ENCODE measurements at places on chromosomes 2 and 18.
A peak's percentile ranks its signal among the peaks of the same experiment; 100 is the strongest.

GRCh38 chr2:9782197-9782719 is 61.0 kb upstream of the TAF1B start:
- DNase-seq, result peak; percentile 96

GRCh38 chr2:23198316-23199114 is 186.5 kb upstream of the KLHL29 start:
- DNase-seq, result no peak

- DNase-seq, result no peak
Measured at GRCh38 chr2:151862700-151863099, 34.5 kb upstream of the ARL5A start.

DNA sequence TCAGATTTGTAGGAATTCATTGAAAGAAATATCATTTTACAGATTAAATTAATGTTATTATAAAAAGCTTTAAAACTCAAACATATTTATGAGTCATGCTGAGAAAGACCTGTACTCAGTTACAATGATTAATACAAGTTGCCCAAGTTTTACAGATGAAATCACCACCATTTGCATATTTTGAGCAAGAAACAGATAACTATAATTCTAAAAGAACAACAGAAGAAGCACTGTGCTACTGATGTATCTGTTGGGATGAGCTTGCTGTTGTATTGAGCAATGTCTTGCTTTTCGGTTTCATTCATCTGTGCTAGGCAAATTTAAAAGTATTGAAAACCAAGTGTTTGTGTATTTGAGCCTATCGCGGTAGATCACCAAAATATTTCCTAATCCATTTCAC is 1589.1 kb upstream of the ZEB2 start:
- no peak for DNase-seq

- no peak for DNase-seq
Measured at GRCh38 chr18:4241090-4241617, 214.0 kb downstream of the DLGAP1 start.

- peak; percentile 27 for DNase-seq
Measured at GRCh38 chr2:223865907-223866508, 28.6 kb upstream of the AP1S3 start.

GRCh38 chr2:10956006-10956790 is 44.5 kb downstream of the KCNF1 start:
- DNase-seq, result no peak

DNA sequence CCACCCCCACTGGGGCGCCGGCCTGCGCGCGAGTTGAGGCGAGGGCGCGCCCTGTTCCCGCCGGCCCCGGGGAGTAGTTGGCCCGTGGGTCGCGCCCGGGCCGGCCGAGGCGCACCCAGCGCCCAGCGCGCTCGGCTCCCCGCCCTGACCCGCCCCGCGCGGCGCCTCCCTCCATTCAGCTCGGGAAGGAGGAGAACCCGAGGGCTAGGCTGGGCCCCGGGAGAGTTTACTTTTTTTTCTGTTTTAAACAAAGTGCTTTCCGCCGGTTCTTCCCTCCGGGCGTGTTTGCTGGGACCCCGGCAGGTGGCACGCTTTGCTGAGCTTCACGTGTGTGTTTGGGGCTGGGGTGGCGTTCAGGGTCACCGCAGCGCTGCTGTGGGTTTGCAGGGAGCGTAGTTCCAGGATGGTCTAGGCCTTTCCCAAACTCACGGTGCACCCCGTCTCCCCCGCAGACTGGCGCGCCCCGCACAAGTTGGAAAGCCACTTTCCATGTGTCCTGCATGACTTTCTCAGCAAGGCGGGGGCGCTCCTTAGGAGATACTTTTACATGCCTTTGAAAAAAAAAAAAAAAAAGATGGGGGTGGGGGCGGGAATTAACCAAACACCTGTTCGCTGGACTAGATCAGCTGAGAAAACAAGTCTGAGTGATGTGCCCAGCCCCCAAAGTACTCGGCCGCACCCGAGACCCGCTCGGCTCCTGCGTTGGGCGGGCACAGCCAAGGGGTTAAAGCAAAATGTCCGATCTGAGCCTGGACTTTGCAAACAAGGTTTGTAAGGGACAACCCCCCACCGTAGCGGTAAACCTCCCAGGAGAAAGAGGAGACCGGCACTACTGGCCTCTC is 825 bp downstream of the ITGA6 start:
- DNase-seq, result peak; percentile 35

DNA sequence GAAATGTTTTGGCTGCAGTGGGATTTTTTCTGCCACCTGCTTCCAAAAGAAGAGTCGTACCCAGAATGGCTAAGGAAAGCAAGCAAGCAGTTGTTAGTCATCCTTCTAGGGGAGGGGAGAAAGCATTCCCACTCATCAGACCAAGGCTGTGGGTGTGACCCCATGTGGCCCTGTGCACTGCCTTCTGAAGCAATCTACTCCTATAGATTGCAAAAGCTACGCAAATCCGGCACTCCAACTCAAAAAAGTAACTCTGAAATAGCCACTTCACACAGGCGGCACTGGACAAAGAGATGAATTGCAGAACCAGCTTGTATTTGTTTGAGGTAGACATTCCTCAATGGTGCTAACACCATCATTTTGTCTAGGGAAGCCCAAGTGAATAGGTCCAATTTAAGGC is 44.3 kb downstream of the ST3GAL5 start:
- DNase-seq, result no peak

- DNase-seq, result no peak
Measured at GRCh38 chr2:69260666-69261065, 126.4 kb downstream of the GFPT1 start.

DNA sequence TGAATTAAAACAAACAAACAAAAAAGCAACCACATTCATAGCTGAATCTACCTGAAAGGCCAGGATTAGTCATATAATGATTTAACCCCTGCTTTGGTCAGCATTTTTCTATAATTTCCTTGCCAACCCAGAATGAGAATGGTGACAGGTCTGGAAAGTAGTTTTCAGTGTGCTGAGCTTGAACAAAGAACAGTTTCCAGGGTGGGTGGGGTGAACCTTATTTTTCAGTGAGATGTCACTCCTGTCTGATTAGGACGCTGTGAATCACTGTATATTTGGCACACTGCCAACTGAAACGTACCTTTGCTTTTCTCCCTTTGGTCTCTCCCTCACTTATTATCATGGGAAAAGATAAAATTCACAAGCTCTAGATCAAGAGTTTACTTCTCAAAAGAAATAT is 35.0 kb upstream of the DSC1 start:
- no peak for DNase-seq

DNA sequence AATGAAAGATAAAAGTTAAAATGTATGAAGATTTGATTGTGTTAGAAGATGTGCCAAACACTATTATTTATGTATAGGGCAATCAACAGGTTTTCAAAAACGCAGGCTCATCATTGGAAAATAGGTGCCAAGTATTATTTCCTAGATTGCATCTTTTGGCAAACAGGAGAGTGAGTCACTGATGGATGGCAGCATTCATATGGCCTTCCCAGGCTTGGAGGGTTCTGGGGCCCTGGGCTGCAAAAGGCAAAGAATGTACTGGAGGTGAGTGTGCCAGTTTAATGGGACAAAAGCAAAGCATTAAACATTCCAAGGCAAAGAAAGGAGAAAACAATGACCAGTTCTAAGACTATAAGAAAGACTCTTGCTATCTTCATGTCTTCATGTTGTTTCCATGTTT is 379.4 kb downstream of the RIT2 start:
- DNase-seq, result no peak

- no peak for DNase-seq
Measured at GRCh38 chr2:116761864-116762263, 1052.6 kb upstream of the DDX18 start.

DNA sequence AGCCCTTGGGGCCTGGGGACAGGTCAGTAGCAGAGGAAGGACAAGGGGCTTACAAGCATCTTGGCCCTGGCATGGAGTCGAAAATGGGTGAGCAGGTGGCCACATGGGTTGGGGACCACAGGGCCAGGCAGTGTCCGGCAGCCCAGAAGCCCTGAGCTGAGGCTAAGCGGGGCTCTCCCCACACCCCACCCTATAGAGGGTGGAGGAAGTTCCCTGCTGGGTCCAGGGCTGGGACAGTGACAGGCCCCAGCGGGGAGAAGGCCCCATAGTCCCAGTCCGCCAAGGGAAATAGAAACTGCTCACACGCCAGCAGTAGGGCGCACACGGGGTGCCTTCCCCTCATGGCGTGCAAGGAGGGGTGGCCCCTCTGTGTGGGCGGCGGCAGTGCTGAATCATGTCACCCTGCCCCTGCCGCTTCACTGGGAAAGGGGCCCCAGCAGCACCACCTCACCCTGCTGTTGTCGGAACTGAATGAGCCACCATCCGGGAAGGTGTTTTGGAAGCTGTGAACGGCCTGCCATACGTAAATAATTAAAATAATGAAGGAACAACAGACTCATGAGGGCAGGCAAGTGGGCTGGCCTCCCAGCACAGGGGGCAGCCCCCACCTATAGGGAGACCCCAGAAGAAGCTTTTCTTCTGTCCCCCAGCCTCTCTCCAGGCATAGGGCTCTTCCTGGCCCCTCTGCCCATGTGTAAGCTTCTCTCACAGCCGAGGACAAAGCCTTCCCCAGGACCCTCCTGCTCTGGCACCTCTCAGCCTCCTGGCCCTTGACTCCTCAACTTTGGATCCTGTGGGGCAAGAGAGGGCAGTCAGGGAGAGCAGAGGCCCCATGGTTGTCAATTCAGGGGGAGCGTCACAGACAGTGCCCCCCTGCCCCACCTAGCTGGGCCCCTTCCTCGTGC is 12.7 kb upstream of the DUSP2 start:
- peak; percentile 89 for DNase-seq

GRCh38 chr18:48887294-48887904 is 63.4 kb downstream of the SMAD7 start:
- DNase-seq, result no peak

GRCh38 chr2:31580321-31581117 is at the start of gene SRD5A2:
Gene SRD5A2, minus strand, starts transcription at chr2:31580938. Its CDS starts 38 bp downstream, at chr2:31580900.
- no peak for DNase-seq

DNA sequence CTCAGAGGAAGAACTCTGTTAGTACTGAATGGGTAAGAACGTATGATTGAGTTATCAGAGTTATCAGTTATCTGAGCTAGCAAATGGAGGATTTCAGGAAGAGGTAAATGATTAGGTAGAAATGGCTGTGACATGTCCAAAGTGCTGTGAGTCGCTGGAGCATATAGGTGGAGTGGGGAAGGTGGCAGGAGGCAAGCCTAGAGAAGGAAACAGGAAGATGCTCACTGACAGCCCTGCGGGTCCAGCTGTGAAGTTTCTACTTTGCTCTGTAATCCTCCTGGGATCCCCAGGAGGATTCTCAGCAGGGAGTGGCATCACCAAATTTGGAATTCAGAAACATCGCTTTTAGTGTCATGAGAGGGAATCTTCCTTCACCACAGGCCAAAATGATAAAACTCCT is 52.0 kb downstream of the GYPC start:
- DNase-seq, result no peak

GRCh38 chr2:136751406-136751805 is 13.9 kb upstream of the THSD7B start:
- DNase-seq, result no peak

DNA sequence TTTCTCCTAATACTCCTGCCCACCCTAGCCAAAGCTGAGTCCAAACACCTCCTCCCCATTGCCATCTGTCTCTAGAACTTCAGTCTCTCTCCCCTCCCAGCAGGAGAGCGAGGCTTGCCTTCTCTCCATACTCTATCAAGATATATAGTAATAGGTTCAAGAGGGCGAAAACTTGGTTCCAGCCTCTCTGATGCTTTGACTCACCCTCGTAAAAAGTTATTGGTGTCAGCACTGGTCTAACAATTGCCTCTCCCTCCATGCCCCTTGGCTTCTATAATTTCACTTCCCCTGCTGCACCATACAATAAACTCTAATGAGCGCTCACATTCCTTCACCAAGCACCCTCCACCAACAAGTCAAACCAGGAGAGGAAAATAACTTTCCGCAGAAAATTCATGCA is 797.3 kb downstream of the BCL11A start:
- no peak for DNase-seq

GRCh38 chr2:237693291-237693994 is 66.1 kb downstream of the LRRFIP1 start:
- DNase-seq, result peak; percentile 80

- DNase-seq, result no peak
Measured at GRCh38 chr2:29080886-29081743, 6.8 kb upstream of the PCARE start.

GRCh38 chr2:48232351-48232750 is 297.6 kb upstream of the STON1 start:
- DNase-seq, result no peak

GRCh38 chr2:12818416-12819102 is 101.8 kb downstream of the TRIB2 start:
- DNase-seq, result no peak

DNA sequence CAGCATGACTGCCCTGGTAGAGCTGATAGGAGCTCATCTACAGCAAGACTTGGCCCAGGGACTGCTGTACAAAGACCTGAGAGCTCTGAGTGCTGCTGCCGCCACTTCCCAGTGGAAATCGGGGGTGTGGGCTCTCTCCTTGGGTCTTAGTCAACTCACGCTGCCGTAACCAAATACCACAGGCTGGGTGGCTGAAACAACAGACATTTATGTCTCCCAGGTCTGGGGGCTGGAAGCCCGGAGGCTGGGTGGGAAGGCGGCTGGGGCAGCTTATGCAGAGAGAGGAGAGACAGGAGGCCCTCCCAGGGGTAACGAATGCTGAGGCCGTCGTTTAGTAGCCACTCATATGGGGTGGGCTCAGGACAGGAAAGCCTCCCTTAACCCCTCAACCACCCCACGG is 15.4 kb upstream of the MAL start:
- no peak for DNase-seq

DNA sequence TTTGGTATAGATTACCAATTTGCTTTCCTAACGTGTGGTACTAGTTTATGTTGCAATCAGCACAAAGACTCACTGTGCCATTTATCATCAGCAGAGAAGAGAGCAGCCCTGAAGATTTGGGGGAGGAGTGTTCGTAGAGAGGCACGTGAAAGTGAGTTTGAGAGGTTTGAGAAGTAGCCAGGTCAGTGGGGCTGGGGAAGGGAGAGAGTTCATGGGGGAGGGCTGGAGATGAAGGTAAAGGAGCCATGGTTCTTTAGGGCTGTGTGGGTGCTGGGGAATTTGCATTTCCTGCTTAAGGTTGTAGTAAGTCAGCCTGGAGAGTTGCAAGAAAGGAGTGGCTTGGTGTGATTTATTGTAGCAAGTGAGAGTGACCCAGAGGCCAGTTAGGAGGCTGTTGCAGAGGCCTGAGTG is 172.1 kb downstream of the NEDD4L start:
- DNase-seq, result no peak

- no peak for DNase-seq
Measured at GRCh38 chr2:175039490-175039889, 34.3 kb upstream of the CHN1 start.

DNA sequence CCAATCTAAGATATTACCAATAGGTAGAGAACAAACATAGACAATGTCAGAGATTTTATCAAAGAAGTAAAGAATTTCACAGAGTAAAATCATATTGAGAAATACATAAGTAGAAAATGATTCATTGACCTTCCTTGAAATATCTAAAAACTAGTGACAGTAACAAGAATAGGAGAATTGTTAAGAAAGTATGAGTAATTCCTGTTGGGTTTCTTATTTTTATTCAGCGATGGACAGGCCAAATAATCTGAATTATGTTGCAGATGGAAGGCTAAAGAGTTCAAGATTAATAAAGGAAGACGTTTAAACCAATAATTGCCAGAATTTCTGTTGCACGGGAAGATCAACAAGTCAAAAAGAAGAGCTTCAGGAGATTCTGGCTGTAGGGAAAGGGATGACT is 163.4 kb upstream of the RASGRP3 start:
- no peak for DNase-seq

GRCh38 chr2:58047961-58048360 is 1.4 kb downstream of the VRK2 start:
- DNase-seq, result no peak

- no peak for DNase-seq
Measured at GRCh38 chr2:219272356-219272755, 6.8 kb upstream of the DNAJB2 start.

- peak; percentile 38 for DNase-seq
Measured at GRCh38 chr2:26401739-26402541, at the start of gene DRC1. Gene DRC1, plus strand, starts transcription at chr2:26401920. Its CDS starts 70 bp downstream, at chr2:26401990.

GRCh38 chr2:50674876-50675275 is 357.1 kb downstream of the NRXN1 start:
- DNase-seq, result peak; percentile 1

Data from activated CD4-positive, alpha-beta T cell treated with anti-CD3 and anti-CD28 coated beads, Interleukin-2, Interleukin-4, amounts not matched to agents 100 ng/mL and 50 ng/mL, durations not matched to agents 16 hours and 8 hours (primary cell).